ENCODE measurements at places on chromosomes 11 and 22.

DNA sequence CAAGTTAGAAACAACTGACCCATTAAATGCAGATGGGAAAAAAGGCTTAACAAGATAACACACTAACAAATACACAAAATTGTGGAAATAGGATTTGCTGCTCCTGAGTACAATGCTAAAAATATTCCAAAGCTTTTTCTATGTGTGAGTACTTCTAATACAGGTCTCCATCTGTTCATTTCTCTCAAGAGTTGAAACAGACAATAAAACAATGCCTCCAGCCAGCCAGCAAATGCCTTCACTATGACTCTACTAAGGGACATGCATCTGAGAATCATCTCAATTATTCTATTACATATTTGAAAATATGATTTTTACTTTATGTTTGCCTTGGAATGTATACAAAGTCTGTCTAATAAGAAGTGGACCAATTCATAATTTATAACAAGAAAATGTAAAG is 119.0 kb downstream of the CADM1 start:
- DNase-seq = peak; percentile 7

DNA sequence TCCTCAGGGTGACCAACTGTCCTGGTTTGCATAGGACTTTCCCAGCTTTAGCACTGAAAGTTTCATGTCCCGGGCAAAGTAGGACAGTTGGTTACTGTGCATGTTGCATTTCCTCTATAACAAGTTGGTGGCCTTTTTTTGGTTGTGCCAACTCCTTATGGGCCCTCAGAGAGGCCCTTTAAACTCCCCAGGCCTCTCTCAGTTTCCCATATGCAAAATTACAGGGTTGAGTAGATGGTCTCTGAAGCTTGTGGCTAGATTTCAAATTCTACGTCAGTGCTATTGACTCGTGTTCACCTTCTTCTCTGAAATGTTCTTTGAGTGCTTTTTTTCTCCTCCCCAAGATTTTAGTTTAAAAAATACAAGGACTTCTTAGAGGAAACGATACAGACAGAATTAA is 92.5 kb downstream of the MYO18B start:
- DNase-seq = no peak

- DNase-seq = no peak
Observed at GRCh38 chr11:15434529-15434928, 319.8 kb downstream of the INSC start.

DNA sequence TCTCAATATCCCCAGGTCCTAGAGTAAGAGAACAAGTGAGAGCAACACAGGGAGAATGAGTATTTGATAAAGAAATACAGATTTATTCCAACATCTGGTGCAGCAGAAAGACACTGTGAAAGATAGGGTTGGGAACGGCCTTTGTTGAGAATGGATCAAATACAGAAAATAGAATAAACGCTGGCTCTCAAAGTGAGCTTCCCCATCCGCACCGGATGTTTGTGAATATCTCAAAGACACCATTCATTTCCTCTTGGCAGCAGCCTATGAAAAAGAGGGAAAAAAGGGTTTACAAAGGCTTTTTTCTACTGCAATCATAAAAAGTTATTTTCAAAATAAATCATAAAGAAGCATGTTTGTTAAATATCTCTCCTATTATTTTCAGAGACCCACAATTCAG is 279.3 kb downstream of the CASP12 start:
- no peak for DNase-seq

DNA sequence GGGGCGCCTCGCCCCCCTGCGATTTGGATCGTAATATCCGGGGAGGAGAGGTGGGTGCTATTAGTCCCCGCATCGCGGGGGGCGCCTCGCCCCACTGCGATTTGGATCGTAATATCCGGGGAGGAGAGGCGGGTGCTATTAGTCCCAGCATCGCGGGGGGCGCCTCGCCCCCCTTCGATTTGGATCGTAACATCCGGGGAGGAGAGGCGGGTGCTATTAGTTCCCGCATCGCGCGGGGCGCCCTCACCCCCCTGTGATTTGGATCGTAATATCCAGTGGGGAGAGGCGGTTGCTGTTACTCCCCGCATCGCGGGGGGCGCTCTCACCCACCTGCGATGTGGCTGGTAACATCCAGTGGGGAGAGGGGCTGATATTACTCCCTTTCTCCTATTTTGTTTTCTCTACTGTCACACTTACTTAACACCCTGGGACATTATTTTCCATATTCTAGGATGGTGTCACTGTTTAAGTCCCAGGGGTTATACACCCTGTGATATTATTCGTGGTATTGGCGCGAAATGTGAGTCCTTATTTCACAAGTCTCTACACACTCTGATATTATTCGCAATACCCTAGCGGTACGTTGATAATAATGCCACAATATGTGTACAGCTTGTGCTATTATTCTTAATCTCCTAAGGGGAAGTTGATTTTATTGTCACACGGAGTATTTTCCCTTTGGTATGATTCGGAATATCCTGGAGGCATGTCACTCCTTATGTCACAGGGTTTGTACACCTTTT is 57.8 kb upstream of the ALDH3B2 start:
- DNase-seq = no peak

- DNase-seq = peak; percentile 90
Observed at GRCh38 chr11:108115500-108116140, 5.7 kb upstream of the ACAT1 start.

- no peak for DNase-seq
Observed at GRCh38 chr11:8684600-8685290, 2.2 kb downstream of the RPL27A start.

DNA sequence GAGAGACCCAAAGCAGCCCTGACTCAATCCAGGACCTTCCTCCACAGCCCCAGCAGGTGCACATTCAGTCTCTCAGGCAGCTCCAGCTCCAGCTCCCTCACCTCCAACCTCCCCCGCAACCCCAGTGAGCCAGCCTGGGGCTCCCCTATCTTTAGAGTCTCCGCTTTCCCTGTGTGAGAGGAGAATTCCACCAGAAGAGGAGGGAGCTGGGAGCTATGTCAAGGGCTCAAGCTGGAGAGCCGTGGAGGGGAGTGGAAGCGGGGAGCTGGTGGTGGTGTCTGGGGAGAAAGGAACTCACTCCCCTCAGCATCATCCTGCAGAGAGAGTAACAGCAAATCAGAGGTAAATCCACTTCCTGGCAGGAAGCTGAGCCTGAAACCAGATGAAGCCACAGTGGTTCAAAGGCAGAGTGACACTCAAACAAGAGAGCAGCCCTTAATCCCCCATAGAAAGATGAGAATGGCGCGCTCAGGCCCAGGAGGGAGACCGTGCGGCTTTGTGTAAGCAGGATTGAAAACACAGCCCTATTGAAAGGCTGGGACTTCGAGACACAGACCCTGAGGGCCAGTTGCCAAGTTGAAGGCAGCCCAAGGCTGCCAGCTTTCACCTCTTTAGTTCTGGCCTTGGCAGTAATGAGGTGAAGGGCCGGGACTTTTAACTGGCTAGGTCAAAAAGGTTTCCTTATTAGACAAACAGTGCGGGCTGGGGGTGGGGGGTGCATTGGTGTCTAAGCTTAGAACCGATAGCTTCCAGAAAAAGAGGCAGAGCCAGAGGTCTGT is 21.4 kb upstream of the CDON start:
- DNase-seq = no peak

DNA sequence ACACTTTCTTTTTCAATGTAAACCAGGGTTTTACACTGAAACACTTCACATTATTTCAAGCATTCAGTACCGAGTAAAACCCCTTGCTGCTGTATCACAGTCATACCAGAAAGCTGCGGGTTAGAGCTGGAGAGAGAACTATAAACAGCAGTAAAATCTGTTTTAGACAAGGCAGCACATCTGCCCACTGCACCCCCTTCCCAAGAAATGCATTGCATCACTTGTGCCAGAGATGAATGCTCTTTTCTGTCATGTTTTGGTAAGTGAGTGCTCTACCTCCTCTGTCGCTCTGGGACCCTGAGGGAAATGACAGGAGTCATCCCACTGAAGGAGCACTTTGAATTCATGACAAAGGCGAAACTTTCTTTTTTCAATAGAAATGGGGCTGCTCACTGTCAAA is 107.2 kb downstream of the MAML2 start:
- no peak for DNase-seq

GRCh38 chr11:107898270-107898669 is 30.0 kb upstream of the RAB39A start:
- DNase-seq = peak; percentile 47

DNA sequence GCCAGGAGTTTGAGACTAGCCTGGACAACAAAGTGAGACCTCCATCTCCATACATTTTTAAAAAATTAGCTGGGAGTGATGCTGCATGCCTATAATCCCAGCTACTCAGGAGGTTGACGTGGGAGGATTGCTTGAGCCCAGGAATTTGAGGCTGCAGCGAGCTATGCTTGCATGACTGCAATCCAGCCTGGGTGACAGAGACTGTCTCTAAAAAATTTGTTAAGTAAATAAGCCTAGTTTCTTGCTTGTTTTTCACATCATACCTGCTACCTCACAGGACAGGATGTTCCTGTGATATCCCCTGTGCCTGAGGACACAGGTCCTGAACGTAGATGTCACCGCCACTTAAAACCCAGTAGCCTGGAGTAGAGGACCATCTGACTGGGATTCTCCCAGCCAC is 348.6 kb downstream of the MN1 start:
- DNase-seq = no peak

DNA sequence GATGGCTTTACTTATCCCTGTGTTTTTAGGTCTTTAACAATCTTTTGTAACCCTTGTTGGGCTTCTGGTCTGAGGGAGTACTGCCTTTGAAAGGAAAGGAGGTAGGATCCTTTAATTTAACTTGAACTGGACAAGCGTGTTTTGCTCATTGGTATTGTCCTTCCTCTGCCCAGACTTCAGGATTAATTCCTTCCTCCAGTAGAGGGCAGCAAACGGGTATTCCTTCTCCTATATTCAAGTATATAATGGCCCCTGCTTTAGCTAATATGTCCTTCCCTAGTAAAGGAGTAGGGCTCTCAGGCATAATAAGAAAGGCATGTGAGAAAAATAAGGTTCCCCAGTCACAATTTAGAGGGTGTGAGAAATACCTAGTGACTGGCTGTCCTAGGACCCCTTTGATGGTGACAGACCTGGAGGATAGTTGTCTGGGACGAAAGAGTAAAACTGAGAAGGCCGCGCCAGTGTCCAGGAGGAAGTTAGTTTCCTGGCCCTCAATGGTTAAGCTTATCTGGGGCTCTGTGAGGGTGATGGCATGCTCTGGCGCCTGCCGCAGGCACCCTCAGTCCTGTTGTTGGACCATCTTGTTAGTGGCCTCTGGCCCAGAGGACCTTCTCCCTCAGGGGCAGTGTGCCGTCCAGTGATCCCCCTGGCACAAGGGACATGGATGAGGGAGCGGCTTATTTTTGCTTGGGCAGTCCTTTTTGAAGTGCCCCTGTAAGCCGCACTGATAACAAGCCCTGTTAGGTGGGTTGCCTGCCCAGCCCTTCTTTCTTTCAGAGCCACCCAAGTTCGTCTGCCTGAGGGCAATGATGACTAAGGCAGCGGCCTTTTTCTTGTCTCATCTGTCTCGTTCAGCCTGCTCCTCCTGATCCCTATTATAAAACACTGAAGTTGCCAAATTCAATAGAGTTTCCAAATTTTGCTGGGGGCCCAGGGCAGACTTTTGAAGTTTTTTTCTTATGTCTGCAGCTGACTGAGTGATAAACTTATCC is 51.8 kb downstream of the C11orf71 start:
- DNase-seq = peak; percentile 77

DNA sequence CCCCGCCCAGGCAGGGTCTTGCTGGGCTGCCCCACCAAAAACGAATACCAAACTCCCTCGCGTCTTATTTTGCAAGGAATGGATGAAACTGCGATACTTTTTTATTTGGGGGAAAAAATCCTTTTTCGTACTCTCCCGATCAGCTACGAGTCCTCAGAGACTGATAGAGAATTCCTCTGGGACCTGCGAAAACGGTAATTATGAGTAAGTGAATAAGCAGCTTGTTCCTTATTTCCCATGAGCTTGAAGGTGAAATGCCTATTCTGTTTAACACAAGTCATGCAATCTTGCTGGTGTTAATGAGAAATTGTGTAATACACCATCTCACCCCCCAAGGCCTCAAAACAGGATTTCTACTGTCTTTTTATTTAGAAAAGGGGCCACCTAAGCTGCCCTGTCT is 5.5 kb downstream of the GRK3 start:
- DNase-seq = no peak

- DNase-seq = no peak
Observed at GRCh38 chr11:7154881-7155361, 66.1 kb downstream of the RBMXL2 start.

- DNase-seq = peak; percentile 76
Observed at GRCh38 chr11:65425105-65425970, 2.7 kb downstream of the NEAT1 start.

DNA sequence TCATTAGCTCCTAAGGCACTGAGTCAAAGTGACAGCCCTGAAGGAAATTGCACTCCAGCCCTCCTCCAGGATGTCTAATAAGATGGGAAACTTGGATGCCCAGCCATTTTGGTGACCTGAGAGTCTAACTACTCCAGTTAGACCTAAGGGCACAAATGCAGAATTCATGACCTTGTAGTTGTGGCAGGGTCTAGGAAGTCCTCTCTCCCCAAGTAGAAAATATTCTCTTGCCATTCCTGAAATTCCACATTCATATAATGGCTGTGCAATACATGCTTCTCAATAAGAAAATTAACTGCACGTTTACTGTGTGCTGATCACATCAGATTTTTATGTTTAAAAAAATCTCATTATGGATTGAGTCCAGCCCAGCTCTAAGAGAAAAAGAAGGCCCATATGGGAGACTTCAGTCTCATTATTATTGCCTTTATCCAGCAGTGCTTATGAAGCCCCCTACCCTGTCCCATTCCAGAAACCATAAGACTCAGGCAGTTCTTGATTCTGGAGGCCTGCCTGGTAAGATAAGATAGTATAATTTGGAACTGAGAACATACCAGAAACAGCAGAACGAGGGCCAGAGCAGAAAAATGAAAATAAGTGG is 133.7 kb upstream of the LDLRAD3 start:
- DNase-seq = no peak

- no peak for DNase-seq
Observed at GRCh38 chr11:128830290-128831173, 36.6 kb downstream of the KCNJ1 start.

GRCh38 chr11:50182486-50182885 is 149.8 kb downstream of the OR4C45 start:
- DNase-seq = no peak

GRCh38 chr22:39556970-39557841 is 13.3 kb upstream of the CACNA1I start:
- DNase-seq = no peak

GRCh38 chr11:46677169-46677568 is 23.2 kb downstream of the ARHGAP1 start:
- no peak for DNase-seq

DNA sequence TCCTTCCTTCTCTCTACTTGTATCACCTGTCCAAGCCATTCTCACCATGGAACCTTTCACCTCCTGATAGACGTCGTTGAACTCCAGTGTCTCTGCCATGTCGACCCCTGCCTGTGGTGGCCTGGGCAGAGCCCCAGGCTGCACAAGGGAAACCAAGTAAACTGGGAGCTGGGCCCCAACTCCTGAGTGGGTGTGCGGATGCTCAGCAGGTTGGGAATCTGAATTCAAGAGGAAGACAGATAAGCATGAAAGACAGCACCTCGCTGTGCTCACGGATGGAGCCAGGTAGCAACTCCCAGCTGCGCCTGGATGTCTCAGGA is 709 bp downstream of the SSRP1 start:
- DNase-seq = no peak
